NCI-H526 (cell line): ENCODE measurements at places on chromosomes 11 and 22.
A peak's percentile ranks its signal among the peaks of the same experiment; 100 is the strongest.

- peak; percentile 100 for DNase-seq
Observed at GRCh38 chr11:113505541-113506375, 30.6 kb upstream of the DRD2 start.

GRCh38 chr11:19972091-19972490 lies 188.2 kb downstream of the DBX1 start:
- DNase-seq = no peak

DNA sequence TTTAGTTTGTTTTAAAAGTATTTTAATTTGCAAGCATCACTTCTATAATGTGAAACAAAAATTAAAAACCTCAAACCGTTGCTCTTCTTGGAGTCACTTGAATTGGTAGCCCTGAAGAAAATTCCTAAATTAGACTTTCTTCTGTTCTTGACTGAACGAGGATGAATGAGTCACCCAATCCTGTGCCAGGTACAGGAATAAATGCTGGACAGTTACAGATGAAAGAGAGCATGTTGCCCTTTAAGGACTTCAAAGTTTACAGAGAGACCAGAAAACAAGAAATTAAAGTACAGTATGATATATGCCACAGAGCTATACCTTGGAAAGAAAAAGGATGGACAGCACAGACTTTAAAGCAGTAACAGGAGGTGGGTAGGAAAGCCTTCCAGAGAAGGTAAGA lies 41.3 kb upstream of the CXCR5 start:
- DNase-seq = no peak

DNA sequence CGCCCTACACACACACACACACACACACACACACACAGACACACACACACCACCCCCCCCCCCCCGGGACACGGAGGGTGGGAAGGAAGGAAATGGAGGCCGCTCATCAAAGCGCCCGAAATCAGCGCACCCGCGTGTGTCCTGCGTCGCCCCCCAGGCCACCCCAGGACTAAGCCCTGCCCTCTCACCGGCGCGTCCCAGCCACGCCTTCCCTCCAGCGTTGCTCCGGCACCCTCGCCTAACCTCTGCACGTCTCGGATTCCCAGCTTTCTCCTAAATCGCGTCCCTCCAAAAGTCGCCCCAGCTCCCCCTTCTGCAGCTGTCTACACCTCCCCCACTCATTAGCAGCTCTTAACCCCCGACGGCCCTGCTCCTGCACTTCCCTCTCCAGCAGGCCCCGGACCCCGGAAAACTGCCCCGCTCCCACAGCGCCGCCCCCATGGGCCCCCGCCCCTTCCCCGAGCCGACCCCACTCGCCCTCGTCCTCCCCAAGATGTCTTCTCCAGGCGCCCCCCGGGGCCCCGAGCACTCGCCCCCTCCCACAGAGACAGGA lies 557 bp downstream of the PACSIN2 start:
- no peak for DNase-seq

GRCh38 chr11:60718524-60719316 lies 5.8 kb upstream of the MS4A18 start:
- DNase-seq = no peak

GRCh38 chr22:35785181-35785923 lies 67.7 kb downstream of the APOL5 start:
- no peak for DNase-seq

GRCh38 chr11:80065086-80065485 lies 624.3 kb upstream of the TENM4 start:
- DNase-seq = no peak

GRCh38 chr22:21642584-21643448 lies 714 bp downstream of the SDF2L1 start:
- DNase-seq = peak; percentile 85

- DNase-seq = peak; percentile 73
Observed at GRCh38 chr22:37324340-37325038, 42.2 kb downstream of the CYTH4 start.

DNA sequence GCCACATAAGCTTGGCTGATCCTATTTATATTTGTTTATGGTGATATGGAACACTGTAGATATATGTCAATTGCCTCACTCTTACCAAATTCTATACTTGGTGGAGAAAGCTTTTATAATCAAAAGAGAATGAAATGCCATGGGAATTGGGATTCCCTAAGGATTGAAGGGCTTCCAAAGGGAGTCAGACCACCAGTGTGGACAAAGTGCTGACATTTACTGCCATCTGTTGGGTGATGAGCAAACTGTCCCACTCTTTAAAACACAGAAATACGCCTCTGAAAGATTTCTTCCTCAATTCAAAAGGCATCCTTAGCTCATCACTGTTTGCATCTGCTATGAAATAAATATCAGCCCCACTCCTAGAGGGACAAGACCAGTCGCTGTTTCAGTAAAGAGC lies 7.1 kb downstream of the SLC1A2 start:
- DNase-seq = no peak

- DNase-seq = no peak
Observed at GRCh38 chr11:118151431-118151830, 1.2 kb downstream of the SCN4B start.

DNA sequence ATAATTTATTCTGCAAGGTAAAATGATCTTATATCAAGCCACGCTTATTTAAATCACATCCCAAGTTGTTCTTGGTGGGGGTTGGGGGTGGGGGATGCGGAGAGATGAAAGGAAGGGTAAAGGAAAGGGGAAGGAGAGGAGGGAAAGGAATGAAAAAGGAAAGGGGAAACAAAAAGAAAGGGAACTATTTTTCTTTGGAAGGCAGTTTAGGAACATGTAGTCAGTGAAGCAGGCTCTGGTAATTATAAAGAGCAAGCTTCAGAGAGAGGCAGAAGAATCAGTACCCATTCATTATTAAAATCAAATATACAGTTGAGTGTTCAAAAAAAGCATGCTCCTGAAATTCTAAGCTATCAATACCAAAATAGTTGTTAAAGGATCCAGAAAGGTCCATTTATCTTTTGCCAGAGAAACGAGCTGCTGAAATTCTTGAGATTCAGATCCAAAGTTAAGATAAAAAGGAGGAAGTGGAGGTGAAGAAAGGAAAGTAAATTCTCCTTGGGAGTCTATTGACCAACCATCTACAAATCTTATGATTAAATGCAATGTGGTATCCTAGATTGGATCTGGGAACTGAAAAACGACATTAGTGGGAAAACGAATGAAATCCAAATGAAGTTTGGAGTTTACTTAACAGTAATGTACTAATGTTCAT lies 107.4 kb downstream of the SGSM3 start:
- no peak for DNase-seq

DNA sequence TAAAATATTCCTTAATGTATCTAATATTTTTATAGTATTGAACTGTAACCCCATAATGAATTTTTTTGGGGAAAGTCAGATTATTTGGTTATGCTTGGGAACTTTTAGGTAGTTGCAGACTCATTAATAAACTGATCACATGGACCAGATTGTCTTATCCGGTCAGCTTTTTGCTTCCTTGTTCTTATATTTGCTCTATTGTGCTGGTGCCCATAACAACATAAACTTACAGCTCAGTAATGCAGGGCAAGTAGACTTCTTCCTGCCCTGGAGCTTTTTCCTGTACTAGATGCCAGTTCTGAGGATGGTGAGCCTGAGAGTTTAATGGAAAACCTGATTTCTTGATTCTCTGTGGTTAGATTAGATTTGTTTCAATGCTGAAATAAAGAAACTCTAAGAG lies 53.2 kb downstream of the MTMR3 start:
- no peak for DNase-seq

DNA sequence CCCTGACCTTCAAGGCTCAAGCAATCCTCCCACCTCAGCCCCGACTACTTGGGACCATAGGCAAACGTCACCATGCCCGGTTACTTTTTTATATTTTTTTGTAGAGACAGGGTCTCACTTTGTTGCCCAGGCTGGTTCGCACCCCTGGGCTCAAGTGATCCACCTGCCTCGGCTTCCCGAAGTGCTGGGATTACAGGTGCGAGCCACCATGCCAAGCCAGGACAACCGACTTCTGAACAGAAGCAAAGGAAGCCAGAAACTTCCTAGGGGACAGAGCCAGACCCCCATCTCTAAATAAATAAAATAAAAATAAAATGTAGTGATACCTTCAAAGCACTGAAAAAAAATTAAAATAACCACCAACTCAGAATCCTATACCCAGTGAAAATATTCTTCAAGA lies 26.4 kb downstream of the C11orf58 start:
- no peak for DNase-seq

GRCh38 chr22:29737251-29738117 lies 17.7 kb downstream of the CABP7 start:
- no peak for DNase-seq

- DNase-seq = no peak
Observed at GRCh38 chr11:134334796-134335571, 3.2 kb downstream of the GLB1L2 start.

DNA sequence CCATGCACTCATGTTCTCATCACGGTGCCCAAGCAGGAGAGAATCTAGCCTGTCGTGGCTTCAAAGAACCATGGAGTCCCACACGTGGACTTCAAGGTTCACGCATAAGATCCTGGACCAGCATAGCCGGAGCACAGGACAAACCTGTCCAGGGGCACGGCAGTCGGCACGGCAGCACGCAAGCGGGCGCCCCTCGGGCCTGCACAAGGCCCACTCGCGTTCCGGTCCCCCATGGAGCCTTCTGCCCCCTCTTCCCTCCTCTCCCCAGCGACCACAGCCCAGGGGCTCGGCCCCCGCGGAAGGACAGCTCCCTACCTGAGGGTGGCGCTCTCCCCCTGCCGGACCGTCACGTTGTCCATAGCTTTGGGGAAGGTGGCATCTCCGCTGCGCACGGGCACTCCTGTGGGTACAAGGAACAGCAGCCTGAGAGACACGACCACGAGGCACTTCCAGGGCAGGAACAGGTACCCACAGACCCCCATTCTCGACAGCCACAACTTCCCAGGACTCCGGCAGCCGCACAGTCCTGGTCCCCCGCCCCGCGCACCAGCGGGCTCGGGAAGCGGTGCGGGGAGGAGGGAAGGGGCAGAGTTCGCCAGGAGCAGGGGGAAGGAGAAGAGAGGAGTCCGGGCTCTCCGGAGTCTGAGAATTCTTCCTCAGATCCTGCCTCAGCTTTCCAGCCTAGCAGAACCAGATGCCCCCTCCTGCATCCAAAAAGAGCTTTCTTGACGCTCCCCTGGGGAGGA lies 589.5 kb downstream of the OPCML start:
- peak; percentile 25 for DNase-seq

DNA sequence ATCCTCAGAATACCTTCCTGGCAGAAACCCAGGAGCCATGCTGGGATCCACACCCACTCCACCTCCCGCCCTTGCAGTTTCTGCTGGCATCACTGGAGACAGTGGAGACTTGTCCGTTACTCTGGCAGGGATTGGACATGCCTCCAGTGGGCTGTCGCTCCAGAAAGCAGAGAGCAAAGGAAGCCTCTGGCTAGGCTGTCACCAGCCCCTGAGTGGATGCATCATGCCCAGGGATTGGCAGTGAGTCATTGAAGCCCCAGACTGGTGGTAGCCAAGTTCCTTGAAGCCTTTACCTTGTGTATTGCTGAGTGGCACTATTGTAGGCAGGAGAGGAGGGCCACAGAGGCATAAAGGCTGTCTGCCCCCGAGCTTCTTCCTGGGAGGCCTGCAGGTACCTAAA lies 34.8 kb upstream of the E2F8 start:
- DNase-seq = no peak

DNA sequence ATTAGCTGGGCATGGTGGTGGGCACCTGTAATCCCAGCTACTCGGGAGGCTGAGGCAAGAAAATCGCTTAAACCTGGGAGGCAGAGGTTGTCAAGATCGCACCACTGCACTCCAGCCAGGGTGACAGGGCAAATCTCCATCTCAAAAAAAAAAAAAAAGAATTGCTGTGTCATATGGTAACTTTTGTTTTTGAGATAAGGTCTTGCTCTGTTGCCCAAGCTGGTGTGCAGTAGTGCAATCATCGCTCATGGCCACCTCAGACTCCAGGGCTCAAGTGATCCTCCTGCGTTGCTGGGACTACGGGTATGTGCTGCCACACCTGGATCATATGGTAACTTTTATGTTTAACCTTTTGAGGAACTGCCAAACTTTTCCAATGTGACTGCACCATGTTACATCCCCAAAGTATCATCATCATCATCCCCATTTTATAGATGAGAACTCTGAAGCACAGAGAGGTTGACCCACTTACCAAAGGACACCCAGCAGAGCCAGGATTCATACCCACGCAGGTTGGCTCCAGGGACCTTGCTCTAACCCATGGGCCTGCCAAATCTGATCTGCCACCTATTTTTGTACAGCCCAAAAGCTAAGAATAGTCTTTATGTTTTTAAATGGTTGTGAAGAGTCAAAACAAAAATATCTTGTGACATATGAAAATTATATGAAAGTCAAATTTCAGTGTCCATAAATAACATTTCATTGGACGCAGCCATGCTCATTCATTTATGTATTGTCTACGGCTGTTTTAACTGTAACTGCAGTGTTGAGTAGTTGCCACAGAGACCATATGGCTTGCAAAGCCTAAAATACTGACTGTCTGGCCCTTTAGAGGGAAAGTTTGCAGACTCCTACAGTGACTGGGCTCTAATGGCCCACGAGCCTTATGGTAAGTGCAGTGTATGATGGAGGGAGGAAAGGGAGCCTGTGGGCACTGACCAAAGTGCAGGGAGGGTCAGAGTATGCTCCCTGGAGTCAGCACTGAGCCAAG lies 45.3 kb downstream of the GDPD5 start:
- no peak for DNase-seq

DNA sequence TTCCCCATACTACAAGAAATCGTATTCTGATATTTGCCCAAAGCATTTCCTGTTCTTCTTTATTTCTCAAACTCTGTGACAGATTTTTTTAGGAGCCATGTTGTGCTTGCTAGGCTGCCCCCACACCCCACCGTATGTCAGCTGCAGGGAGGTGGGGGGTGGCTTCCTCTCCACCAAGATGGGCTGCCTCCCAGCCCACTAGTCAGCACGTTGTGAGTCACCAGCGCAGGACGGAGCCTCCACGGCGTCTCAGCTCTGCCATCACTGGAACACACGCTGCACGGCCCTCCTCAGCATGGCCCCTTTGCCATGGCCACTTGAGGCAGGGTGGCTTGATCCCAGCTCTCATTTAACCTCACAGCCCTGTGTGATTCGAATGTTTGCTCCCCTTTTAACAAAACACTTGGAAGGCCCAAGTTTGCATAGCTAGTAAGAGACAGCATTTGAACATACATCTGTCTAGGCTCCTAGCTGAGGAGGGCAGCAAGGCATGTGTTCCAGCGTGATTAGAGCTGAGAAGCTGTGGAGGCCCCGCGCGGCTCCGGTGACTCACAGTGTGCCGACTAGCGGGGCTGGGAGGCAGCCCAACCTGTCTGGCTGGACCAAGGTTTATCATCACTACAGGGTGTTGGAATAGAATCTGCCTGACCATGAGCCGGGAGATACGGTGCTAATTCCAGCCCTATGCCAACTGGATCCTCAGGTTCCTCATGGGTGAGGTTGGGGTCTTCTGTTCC lies 180.7 kb upstream of the NCAM1 start:
- DNase-seq = no peak

DNA sequence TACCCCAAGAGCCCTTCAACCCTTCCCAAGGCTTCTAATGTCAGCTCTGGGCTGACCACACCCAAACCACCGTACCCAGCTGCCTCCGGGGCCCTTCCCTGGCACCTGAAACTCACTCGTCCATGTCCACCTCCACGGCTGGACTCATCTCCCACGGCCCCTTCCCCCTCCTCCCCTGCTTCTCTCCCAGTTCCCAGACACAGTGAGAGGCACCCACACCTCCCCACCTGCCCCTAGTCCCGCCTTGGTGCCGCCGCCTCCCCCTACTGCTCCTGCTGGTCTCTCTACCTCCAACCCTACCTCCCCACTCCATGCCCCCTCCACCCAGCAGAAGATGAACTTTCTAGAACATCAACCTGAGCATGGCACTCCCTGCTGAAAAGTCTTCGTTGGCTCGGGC lies 39.5 kb downstream of the ELFN2 start:
- DNase-seq = peak; percentile 77
